ENCODE measurements at places on chromosomes 1 and 21.

GRCh38 chr1:221669441-221669840 lies 72.4 kb downstream of the DUSP10 start:
- DNase-seq, result no peak

DNA sequence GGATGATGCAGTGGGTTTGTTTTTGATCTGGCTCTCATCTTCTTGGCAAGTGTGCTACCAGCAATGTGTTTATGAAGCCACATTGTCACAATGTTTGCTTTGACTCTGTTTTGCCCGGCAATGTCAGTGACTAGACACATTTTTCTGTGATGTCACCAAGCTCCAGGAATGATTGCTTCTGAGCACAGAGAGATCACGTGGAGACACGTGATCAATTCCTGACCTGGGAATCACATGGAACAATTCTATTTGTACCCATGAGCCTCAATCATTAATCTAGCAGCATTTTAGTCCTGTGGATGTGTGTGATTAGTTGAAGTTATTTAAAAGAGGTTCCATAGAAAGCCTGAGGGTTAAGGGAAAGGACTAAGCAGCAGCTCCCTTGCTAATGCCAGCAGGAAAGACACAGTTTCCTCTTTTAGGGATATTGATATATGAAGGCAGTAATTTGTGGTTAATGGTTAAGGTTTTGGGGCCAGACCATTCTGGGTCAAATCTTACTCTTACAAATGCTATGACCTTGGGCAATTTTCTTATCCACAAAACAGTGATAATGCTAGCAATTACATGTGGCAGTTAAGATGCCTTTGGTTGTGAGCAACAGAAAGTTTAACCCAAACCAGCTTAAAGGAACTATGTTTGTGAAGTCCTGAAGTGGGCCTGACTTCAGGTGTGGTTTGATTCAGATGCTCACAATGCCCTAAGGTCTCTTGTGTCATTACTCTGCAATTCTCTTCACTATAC lies 59.0 kb downstream of the FASLG start:
- DNase-seq, result no peak

DNA sequence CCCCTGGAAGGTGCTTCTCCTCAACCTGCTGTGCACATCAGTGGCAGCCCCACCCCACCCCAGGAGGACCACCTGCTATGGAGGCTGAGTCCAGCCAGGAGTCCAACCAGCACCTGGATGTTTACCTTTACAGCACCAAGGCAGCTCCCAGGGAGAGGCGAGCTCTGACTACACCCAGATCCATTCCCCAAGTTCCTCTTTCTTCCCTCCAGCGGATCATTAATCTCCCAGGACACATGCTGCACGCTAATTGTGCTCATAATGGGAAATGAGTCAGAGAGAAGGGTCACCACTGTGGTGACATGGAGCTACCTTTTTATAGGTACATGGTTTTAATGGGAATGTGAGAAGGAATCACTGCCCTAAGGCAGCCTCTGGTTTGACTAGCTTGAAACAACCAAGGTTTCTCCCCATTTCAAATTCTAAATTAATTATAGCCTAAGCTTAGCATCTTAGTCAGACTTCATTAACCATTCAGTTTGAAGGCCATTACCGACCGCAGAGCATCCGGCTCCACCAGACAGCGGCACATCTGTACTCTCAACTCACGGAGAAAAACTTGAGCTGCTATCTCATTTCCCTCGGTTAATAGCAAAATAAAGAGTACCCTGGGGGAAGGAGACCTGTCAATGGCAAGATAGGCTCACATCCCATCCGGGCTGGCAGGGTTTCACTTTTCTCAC lies 173.1 kb upstream of the GALNT2 start:
- no peak for DNase-seq

DNA sequence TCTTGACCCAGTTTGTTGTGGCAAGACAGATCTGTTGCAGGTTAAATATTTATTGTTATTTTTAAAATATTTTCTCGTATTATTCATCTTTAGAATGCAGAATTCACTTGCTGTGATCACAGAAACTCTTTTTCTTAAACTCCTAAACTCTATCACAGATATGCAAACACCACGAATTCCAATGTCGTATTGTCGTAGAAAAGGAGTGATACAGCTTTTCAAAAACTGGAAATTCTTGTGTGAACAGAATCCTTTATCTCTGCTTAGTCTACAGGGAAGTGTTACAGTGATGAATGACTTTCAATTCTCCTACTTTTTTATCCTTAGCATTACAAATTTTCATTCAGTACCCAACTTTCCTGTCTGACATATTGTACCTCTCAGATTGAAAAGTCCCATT lies 1329.5 kb upstream of the B3GALT2 start:
- DNase-seq, result no peak

GRCh38 chr1:160032165-160032820 lies 503 bp upstream of the PIGM start:
- DNase-seq, result no peak

GRCh38 chr21:35682904-35683549 lies 377.3 kb downstream of the SETD4 start:
- no peak for DNase-seq

DNA sequence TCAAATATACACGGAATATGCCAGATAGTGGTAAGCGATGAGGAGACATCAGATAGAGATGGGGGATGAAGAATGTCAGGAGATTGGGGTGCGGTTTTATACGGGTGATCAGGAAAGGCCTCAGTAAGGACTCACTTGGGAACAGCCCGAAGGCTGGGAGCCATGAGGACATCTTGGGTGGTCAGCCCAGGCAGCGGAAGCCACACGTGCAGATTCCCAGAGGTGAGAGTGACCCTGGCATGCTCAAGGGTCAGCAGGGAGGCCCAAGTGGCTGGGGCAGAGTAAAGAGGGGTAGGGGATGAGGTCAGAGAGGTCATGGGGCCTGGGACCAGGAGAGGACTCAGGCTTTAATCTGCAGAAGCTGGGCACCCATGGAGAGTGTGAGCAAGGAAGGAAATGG lies 106.6 kb downstream of the MATN1 start:
- DNase-seq, result no peak

DNA sequence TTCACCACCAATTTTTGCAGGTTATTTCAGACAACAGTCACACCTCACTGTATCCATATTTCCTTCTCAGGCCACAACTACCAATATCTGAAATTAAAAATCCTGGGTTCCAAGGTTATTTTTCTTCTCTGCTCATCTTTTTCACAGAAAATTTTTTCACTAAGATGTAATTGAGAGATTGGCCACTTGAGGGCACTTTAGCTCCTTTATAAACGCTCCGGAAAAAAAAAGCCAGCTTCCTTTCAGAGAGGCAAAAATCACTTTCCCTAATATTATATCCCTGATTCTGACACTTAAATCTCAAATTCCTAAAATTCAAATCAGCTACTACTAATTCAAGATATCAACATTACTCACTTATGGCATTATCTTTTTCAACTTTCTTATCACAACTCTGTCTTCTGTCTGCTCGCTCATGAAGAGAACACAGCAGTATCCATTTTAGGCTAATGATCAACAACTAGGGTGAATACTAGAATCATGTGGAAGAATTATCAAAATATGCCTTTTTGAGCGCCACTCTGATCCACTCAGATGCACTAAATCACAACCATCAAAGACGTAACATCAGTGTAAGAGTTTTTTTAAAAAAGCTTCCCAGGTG lies 101.4 kb upstream of the RGS1 start:
- DNase-seq, result no peak

DNA sequence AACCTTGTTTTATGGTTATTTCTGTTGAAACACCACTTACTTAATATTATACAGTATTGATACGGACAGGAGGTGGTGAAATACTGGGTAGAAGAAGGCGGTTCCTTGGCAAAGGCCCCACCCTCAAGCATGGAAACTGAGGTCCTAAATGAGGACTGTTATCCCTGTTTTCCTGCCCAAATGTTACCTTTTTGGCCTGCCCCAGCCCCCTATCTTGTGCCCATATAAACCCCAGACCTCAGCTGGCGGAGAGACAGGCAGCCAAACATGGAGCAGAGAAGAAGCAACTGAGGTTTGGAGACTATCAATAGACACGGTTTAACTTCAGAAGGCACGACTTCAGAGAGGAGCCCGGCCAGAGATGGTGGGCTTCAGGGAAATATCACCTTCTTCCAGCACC lies 640.1 kb downstream of the PTPRU start:
- DNase-seq, result no peak

- DNase-seq, result peak; percentile 83
Observed at GRCh38 chr1:237864338-237865244, 26.1 kb downstream of the ZP4 start.

- DNase-seq, result no peak
Observed at GRCh38 chr21:32030146-32030652, 157.4 kb downstream of the HUNK start.

GRCh38 chr1:211695135-211695816 lies 19.9 kb upstream of the NEK2 start:
- DNase-seq, result no peak

DNA sequence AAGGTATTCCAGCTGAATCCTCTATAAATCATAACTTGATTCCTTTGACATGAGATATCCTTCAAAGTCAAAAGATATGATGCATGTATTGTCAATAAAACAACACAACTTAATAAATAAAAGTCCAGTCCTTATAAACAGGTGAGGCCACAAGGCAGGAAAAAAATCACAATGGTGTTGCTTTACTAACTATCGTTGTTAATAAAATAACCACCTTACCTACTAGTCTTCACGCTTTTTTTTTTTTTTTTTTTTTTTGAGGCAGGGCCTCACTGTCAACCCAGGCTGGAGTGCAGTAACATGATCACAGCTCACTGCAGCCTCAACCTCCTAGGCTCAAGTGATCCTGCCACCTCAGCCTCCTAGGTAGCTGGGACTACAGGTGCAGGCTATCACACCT lies at the start of gene TMEM81:
TSS of gene TMEM81 (minus strand) at position 101 of the 400 bp plus-strand sequence. CDS start 140 bp downstream, outside the sequence.
- DNase-seq, result no peak

- DNase-seq, result no peak
Observed at GRCh38 chr1:158509471-158510156, 37.6 kb downstream of the OR10R2 start.

DNA sequence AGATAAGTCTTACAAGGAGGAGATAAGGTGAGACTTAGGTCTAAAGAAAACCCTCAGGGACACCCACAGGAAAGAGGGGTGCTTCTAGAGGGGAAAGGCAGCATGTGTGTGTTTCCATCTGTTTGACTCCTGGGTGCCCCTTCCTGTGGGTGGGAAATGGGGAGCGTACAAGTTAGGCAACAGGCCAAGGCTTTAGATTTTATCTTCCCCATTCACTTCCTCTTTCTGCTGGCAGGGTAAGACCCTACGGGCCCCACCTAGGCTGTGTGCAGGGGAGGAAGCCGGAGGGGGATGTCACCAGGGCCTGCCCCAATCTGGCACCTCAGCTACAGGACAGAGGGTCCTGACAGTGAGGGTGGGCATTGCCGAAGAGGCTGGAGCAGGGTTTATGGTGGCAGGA lies 2.5 kb upstream of the OLIG1 start:
- no peak for DNase-seq

DNA sequence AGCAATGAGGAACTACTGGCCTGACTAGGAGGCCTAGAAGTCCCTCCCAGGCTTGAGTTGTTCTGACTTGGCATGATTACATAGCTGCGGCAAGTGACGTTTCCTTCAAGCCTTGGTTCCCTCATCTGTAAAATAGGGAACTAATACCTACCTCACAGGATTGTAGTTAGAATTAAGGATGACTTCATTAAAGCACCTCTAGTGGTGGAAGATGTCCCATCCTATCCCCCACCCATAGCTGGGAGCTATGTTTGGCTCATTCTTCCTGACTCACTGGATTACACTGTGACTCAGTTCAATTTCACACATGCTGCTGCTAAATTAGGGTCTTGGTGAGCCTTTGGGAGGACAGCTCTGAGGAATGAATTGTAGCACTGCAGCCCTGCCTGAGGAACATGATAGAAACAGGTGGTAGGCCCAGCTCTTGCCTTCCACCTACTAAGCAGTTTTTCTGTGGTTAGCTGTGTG lies 6.0 kb upstream of the SHISA4 start:
- no peak for DNase-seq

GRCh38 chr1:53549287-53549686 lies 90.1 kb downstream of the DMRTB1 start:
- no peak for DNase-seq
